NCI-H526 treated with DMSO at 0.1 percent for 48 hours (cell line): ENCODE measurements at places on chromosomes 1 and 21.

- DNase-seq: no peak
These were observed 99.1 kb upstream of the DISP3 start for GRCh38 chr1:11379851-11380250.

- DNase-seq: no peak
These were observed 12.3 kb downstream of the OR2T11 start for GRCh38 chr1:248622570-248623001.

DNA sequence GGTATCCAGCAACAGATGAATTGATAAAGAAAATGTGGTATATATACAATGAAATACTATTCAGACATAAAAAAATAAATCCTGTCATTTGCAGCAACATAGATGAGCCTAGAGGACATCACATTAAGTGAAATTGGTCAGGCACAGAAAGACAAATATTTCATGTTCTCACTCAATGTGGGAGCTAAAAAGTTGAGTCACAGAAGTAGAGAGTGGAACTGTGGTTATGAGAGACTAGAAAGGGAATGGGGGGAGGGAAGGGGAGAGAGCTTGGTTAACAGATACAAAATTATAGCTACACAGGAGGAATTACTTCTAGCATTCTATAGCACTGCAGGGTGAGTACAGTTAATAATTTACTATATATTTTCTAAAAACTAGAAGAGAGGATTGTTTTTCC lies 37.1 kb upstream of the SERPINC1 start:
- no peak for DNase-seq

- no peak for DNase-seq
These were observed 13.7 kb downstream of the CD84 start for GRCh38 chr1:160565564-160565963.

- no peak for DNase-seq
These were observed 38.7 kb downstream of the CNN3 start for GRCh38 chr1:94888201-94888600.

GRCh38 chr21:44701541-44701940 lies 4.6 kb downstream of the KRTAP10-12 start:
- no peak for DNase-seq
